Right lung (tissue), 10 donors: ENCODE measurements at places on chromosomes 4 and X.
A peak's percentile ranks its signal among the peaks of the same experiment; 100 is the strongest.

DNA sequence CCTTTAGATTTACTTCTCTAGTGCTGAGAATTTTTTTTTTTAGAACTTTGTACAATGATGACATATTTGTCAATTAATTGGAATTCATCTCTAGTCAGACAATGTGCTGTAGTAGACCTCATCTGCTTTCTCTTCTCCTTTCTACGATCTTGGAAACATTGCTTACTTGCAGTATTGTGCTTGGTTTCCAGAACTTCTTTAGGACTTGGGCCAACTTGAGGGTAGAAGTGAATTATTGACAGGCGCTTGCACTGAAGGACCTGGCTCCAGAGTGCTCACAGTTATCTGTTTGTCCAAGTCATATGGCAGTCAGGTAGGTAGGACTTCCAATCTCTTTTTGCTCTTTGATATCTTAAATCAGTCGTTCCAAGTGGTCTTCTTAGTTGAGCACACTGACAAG, 39.6 kb downstream of the FNIP2 start:
- DNase-seq: no peak

- DNase-seq: no peak
Observed at GRCh38 chr4:13618212-13618806, 9.2 kb downstream of the BOD1L1 start.

DNA sequence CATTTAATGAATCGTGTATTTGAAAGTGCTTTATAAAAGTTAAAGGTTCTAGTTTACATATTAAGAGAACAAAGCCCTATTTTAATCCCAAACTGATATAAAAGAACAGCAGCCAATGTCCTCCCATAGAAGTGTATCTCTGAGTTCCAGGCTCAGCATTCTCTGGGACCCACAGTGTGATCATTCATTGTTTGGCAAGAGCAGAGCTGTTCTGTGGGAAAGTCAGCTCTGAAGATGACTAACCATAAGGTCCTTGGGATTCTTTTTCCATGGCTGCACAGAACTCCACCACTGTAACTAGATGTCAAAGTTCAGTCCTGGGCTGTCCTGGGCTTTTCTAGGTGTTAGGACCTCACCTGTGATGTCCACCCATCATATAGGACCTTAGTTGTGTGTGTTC, 157.0 kb upstream of the TLL1 start:
- DNase-seq: no peak

DNA sequence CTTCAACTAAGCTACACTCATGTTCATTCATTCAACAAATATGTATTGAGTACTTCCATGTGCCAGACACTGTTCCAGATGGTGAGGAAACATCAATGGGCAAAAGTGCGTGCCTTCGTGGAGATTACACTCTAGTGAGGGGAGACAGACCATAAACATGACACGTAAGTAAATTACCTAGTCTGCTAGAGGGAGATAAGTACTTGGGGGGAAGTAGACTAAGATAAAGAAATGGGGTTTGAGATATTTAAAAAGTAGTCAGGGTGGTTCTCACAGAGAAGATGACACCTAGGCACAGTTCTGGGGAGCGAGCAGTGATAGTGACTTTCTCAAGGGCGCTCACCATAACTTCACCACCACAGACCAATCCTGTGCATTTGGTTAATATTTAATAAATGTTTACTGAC, 11.7 kb downstream of the JCHAIN start:
- DNase-seq: no peak

- no peak for DNase-seq
Observed at GRCh38 chrX:112696481-112696880, 16.7 kb upstream of the LHFPL1 start.

GRCh38 chr4:151874328-151874727, 113.5 kb upstream of the GATB start:
- no peak for DNase-seq

DNA sequence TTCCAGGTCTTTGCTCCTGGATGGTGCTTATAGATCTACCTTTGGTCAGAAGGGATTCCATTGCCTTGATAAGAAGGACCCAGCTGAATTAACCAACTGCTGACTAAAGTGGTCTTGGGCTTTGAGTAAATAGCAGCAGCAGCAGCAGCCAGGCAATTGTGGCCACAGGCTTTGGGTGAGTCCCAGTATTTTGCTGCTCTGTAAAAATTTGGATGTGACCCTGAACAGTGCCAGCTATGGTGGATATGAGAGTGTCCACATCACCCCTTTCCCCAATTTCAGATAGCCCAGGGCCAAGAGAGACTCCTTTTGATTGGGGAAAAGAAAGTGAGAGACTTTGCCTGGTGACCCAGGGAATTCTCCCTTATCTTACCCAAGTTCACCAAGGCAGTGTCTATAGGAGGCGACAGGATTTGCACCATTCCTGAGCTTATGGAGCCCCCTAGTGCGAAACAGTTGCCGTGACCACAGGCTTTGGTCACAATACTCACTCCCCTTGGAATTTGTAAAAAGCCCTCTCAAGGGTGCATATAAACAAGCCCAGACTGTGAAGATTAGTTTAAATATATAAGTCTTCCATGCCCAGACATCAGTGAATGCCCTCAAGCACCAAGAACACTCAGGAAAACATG, 518.0 kb downstream of the TMA16 start:
- DNase-seq: no peak

GRCh38 chr4:147864607-147865006, 132.7 kb downstream of the ARHGAP10 start:
- DNase-seq: no peak

- no peak for DNase-seq
Observed at GRCh38 chrX:24169211-24169610, 19.7 kb downstream of the ZFX start.

DNA sequence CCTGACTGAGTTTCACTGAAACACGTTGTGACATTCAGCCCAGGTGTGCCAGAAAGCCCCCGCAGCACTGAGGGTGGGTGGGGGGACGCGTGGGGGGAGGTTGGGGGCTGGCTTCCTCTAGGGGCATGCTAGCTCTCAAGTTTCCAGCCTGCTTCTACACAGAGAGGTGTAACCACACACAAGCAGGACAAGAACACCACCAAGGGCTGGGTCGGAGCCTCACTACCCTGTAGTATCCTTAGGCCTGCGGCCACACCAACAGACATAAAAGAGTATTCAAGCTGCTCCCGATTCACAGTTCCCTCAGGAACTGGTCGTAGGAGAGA, 1.8 kb downstream of the USP46 start:
- no peak for DNase-seq

DNA sequence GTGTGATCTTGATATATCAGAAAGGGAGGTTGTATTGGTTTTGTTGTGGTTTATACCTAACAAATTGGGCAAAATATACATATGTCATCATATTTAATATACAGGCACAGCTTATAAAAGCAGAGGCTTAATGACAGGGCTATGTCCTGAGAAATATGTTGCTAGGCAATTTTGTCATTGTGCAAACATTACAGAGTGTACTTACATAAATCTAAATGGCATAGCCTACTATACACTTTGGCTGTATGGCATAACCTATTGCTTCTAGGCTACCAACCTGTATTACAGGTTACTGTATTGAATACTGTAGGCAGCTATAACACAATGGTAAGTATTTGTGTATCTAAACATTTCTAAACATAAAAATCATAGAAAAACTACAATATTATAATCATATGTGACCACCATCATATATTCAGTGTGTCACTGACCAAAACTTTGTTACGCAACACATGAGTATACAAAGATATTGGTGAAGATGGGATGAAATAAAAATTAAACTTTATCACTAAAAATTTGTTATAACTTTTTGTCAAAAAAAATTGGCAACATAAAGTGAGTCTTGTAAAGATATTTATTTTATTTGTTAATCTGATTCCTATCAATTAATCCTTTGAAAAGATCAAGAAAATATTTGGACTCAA, 414.0 kb upstream of the HS3ST1 start:
- DNase-seq: no peak

- DNase-seq: no peak
Observed at GRCh38 chr4:184972991-184973390, 45.3 kb upstream of the HELT start.

- DNase-seq: no peak
Observed at GRCh38 chrX:13360146-13360545, 40.3 kb upstream of the ATXN3L start.

DNA sequence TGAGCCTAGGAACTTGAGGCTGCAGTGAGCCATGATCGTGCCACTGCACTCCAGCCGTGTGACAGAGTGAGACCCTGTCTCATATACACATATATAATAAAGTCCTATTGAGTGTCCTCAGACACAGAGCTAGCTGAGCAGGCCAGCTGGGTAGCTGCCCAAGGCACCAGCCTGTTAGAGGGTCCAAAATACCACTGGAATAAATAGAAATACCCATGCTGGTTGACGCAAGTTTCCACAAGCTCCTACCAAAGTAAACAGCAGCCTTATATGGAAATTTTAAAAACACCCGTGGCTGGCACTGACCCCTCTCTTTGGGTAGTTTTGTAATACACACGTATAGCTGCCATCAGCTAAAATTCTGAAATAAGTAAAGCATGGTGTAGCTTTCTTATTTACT, 348.6 kb downstream of the BCOR start:
- no peak for DNase-seq

DNA sequence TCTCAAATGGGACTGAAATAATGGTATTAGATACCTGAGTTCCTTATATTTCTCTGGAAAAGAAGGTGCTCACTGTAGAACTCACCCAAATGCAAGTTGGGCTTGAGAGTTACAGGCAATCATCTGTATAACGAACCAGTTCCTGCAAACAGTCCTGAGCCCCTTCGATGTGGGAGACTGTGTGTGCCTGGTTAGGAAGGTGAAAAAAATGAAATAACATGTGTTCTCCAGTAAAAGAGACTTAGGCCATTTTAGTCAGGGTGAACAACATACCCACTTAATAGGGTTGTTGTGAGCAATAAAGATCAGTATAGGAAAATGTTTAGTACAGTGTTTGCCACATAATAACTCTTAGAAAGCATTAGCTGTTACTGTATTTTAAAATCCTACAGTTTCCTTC, 23.4 kb downstream of the STIM2 start:
- DNase-seq: no peak

GRCh38 chr4:27128443-27128842, 267.8 kb downstream of the STIM2 start:
- no peak for DNase-seq

DNA sequence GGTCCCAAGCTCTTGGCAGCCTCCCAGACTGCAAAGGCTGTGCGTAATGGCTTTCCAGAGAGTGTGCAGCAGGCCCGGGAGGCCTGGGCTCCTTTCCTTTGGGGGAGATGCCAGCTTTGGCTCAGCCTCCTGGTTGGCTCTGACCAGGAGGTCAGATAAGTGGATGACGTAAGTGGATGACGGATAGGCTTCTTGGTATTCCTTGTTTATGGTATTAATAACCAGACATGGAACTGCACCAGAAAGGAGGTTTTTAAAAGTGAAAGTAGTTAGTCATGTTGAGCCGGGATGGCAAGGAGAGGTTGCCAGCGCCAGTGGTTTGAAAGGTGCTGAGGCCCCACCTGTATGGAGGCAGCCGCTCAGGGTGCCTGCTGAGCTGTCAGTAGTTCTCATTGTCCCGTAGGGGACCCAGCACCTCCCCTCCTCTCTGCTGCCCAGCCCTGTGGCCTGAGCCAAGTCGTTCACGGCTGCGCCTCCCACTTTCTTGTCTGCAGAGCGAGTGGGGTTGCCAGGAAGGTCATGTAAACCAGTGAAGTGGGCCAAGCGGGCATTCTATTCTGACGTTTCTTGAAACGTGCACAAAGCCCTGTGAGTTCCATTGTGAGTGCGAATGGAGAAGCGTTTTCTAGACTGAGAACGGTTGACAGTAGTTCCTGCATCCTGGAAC, 28.7 kb upstream of the STOX2 start:
- DNase-seq: peak; percentile 82

- no peak for DNase-seq
Observed at GRCh38 chrX:133921764-133922389, 63.5 kb downstream of the GPC3 start.

- no peak for DNase-seq
Observed at GRCh38 chrX:9627922-9628321, 137.7 kb downstream of the GPR143 start.

DNA sequence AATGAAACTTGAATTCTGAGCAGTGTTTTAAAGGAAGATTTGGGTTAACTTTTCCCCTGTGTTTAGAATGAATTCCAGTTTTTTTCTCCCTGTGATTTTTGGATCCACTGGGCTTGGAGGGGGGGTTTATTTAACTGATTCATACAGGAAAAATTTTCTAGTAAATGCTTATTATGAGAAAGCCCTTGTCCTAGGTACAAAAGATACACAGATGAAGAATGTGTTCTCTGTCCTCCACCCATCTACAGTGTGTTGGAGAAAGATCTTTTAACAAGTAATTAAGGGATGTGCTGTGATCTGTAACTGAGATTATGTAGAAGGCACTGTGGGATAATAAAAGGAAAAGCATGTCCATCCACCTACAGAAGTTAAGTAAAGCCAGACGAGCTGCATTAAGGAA, 103.9 kb downstream of the STIM2 start:
- DNase-seq: no peak

GRCh38 chrX:25019707-25020390, 4.1 kb upstream of the ARX start:
- no peak for DNase-seq

- DNase-seq: no peak
Observed at GRCh38 chrX:9885150-9885549, 82.0 kb upstream of the CLDN34 start.

DNA sequence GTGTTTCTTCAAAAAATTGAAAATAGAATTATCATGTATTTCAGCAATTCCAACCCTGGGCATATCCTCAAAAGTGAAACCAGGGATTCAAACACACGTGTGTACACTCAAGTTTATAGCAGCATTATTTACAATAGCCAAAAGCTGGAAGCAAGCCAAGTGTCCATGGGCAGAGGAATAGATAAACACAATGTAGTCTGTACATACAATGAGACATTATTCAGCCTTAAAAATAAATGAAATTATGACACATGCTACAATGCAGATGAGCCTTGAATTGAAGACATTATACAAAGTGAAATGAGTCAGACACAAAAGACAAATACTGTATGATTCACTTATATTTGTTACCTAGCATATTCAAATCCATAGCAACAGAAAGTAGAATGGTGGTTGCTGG, 853.4 kb downstream of the STIM2 start:
- DNase-seq: no peak

DNA sequence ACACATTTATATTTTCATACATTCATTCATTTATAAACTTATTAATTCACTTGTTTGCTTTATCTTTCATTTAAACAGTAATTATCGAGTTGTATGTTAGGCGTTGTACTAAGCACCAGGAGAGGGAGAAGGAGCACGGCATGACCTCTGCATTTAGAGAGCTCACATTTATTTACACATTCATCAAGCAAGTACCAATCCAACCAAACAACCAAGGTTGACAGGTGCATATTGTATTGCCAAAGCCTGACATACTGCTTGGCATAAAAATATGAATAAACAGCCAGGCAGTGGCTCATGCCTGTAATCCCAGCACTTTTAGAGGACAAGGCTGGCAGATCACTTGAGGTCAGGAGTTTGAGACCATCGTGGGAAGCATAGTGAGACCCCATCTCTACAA, 37.0 kb upstream of the CLNK start:
- DNase-seq: no peak

DNA sequence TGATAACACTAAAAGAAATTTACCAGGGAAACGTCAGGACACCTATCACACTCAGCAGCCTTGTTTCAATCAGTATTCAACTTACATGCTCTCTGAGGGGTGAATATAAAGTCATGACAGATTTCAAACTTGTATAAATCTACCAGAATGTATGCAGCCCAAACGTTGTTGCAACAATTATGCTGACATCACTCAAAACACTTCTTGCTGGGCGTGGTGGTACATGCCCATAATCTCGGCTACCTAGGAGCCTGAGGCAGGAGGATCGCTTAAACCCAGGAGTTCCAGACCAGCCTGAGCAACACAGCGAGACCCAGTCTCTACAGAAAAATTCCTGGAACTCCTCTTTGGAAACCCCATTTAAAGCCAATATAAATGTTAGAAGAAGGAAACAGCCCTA, 266.6 kb upstream of the GPC4 start:
- DNase-seq: no peak
